Psoas muscle (tissue), 8 donors: ENCODE measurements at places on chromosomes 6 and 20. TPM values are rescaled to one million over a fixed set of nuclear protein-coding genes. Genes with fewer than 3 reads are reported as not detected.

GRCh38 chr20:536426-537010 is 7.1 kb downstream of the CSNK2A1 start:
- DNase-seq = no peak
- H3K36me3 ChIP-seq = no peaks in the 10 kb centered on the region
- H3K27me3 ChIP-seq = no peaks in the 10 kb centered on the region
- peaks cover 63% of the 10 kb centered on the region for H3K4me1 ChIP-seq
- H3K27ac ChIP-seq = no peak overlapping the region
- H3K4me3 ChIP-seq = no peak overlapping the region

DNA sequence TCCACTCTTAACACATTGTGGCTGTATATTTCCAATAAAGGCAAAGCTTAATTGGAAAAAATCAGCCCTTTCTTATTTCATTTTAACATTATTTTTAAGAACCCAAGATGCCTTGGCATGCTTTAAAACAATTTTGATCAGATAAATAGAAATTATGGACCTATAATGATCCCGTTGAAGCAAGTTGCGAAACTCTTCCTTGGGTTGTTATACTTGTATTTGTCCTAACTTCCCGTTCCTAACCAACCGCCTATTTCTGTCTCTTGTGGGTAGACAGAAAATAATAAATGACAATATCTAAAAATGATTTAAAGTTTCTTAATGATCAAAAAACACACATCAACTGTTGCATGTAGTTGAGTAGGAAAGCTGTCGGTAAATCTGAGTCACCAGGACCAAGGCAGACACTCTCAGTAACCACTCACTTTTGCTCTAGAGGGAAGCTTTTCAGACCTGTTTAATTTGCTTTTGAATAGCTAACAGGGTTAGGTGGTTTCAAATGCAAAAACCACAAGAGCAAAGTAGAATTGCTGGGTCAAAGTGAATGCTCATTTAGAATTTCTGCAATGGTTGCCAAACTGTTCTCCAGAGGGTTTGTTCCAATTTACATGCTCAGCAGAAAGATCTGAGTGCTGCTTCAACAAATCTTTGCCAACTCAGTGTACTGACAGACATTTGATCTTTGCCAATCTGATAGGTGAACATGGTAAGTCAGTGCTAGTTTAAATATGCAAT is 34.2 kb upstream of the KCNK5 start:
- H3K27me3 ChIP-seq = no peaks in the 10 kb centered on the region
- no peak overlapping the region for H3K27ac ChIP-seq
- no peak for DNase-seq
- no peak overlapping the region for H3K4me3 ChIP-seq
- H3K36me3 ChIP-seq = no peaks in the 10 kb centered on the region

Gene TRIM26
- 18.1 TPM for total RNA-seq

- no peaks in the 10 kb centered on the region for H3K27me3 ChIP-seq
- no peak overlapping the region for H3K27ac ChIP-seq
- no peak for DNase-seq
- H3K36me3 ChIP-seq = no peaks in the 10 kb centered on the region
- H3K4me3 ChIP-seq = no peak overlapping the region
Observed at GRCh38 chr20:54000914-54001313, 69.5 kb downstream of the BCAS1 start.

GRCh38 chr6:136994782-136995181 is 50.0 kb downstream of the IL20RA start:
- no peak for DNase-seq
- H3K4me1 ChIP-seq = no peaks in the 10 kb centered on the region
- no peak overlapping the region for H3K4me3 ChIP-seq
- H3K27ac ChIP-seq = no peak overlapping the region
- H3K36me3 ChIP-seq = no peaks in the 10 kb centered on the region

- no peaks in the 10 kb centered on the region for H3K36me3 ChIP-seq
- H3K4me3 ChIP-seq = no peak overlapping the region
- DNase-seq = no peak
Observed at GRCh38 chr6:136123468-136123867, 126.6 kb downstream of the MTFR2 start.

GRCh38 chr6:101490857-101491256 is 97.3 kb downstream of the GRIK2 start:
- H3K27me3 ChIP-seq = no peaks in the 10 kb centered on the region
- H3K36me3 ChIP-seq = no peaks in the 10 kb centered on the region
- H3K4me1 ChIP-seq = no peaks in the 10 kb centered on the region
- H3K27ac ChIP-seq = no peak overlapping the region
